Subcutaneous preadipocyte (primary cell): ENCODE measurements at places on chromosomes 5 and 9. TPM values are rescaled to one million over a fixed set of nuclear protein-coding genes. Genes with fewer than 3 reads are reported as not detected.

Gene MEIKIN
- not detected in 2 replicates for total RNA-seq

Gene CCL28
- 1.4 and 1.5 TPM in 2 replicates for total RNA-seq

Gene ORM1
- not detected in 2 replicates for total RNA-seq

Gene SOWAHA
- total RNA-seq = not detected in 2 replicates

Gene SAPCD2
- total RNA-seq = 6.6 and 8.2 TPM in 2 replicates

Gene COMMD10
- 26.8 and 28.5 TPM in 2 replicates for total RNA-seq

Gene RNF145
- 12.5 and 24.2 TPM in 2 replicates for total RNA-seq

Gene GEMIN5
- total RNA-seq = 18.7 and 33.8 TPM in 2 replicates

Gene ZNF483
- total RNA-seq = 0.73 and 0.78 TPM in 2 replicates

Gene CNTLN
- total RNA-seq = 12.5 and 17.4 TPM in 2 replicates

Gene SHC3
- total RNA-seq = 2.6 and 3.7 TPM in 2 replicates

Gene DNAJC25
- 5.5 and 5.9 TPM in 2 replicates for total RNA-seq

Gene EIF4E1B
- total RNA-seq = not detected in 2 replicates

Gene CERCAM
- total RNA-seq = 55.1 and 75.0 TPM in 2 replicates

Gene ZNF300
- 4.4 and 6.3 TPM in 2 replicates for total RNA-seq

Gene GRXCR2
- total RNA-seq = not detected in 2 replicates

Gene PRRT1B
- total RNA-seq = not detected in 2 replicates
